AG20443 (cell line): ENCODE measurements at places on chromosomes 4 and X.

DNA sequence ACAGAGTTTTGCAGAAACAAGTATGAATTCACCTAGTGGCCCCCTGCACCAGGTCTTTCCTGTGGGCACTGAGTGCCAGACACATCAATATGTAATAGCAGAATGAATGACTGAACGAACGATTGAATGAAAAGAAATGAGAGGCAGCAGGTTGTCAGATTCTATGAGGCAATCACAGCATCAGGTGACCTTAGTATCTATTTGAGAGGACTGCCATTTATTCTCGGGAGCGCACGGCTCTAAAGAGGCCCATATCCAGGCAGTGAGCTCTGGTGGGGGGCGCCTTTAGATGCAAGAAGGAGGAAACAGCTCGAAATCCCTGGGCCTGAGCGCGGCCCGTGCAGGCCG, 528 bp upstream of the SLC25A4 start:
- DNase-seq, result no peak

DNA sequence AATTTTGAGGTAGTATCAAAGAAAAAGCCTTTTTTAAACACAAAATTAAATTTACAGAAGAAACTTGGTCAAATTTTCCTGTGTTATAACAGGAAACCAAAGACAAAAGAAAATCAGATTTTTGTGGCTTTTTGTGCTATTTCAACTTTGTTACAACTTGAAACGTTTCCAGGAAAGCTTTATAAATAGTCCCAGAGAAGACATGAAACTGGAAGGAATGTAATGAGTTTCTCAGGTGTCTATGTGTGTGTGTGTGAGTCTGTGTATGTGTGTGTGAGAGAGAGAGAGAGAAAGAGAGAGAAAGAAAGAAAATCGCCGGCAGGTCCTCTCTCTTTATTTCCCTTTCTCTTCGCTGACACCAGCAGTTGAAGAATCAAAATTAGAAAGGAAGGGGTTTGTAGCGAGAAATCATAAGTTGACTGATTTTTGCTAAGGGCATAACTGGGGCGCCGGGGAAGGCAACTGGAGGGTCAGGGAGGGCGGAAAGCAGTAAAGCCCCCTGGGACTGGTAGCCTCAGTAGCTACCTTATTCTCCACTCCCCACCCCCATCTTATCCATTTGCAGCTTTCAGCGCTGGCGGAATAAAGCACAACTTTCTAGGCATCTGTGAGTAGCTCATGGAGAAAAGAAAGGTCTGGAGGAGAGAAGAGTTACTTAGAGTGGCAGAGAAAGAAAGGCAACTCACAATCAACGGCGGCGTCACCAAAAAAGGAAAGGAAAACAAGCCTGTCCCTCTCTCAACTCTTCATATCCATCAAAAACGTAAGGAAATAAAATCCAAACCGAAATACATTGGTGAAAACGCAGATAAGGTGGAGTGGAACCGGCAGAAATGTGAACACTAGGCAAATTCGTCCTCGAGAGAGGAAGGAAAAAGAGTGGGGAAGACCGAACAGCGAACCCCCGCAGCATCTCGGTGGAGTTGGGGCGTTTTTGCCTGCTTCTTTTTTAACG, 1.3 kb downstream of the TMEM47 start:
- no peak for DNase-seq

DNA sequence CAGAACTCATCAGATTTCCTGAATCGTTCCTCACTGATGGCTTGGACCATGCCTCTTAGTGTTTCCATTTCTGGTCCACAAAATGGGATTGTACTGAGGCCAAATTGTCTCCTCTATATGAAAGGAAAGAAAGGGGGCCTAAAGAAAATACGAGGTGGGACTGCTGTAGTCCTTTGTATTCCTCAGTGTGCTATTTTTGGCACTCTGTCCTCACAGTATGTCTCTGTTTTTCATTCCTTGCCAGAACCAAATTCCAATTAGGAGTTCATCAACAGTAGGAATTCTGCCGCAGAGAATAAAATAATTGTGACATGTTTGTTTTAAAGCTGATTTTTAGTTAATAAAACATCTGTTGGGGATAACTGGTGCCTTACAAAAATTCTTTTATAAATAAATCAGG, 515.7 kb downstream of the SMARCA1 start:
- no peak for DNase-seq

DNA sequence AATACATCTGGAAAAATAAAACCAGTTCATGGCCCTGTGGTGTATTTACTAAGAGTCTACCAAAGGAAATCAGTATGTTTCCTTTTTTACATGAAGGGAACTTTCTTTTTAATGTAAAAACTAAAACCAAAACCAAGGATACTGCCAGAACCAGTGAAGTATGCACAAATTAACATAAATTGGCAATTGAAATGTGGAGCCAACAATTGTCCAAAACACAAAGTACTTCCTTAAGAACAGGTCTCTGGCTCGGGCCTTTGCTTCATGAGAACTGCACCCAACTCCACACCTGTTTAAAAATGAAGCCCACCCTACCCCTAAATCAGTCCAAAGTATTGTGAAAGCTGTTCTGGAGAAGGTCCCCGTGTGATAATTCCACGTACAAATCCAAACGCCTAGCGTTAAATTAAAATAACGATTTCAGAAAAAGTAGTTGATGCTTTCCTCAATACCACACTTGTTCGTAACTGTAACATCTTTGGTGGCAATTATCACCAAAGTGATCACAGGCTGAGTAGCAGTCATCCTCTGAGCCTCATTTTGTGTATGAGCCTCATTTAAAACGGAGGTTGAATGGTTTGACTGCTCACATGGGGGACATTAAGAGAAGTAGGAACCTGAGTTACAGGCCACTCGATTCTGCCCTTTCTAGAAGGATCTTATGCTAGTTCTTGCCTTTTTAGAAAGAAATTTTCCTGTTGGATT, 93.0 kb downstream of the GEMIN8 start:
- no peak for DNase-seq

- no peak for DNase-seq
Measured at GRCh38 chrX:108034725-108035124, 10.1 kb upstream of the VSIG1 start.

- DNase-seq, result no peak
Measured at GRCh38 chrX:140672840-140673731, 36.5 kb upstream of the LINC00632 start.

- no peak for DNase-seq
Measured at GRCh38 chr4:6105311-6105911, 87.2 kb upstream of the C4orf50 start.

DNA sequence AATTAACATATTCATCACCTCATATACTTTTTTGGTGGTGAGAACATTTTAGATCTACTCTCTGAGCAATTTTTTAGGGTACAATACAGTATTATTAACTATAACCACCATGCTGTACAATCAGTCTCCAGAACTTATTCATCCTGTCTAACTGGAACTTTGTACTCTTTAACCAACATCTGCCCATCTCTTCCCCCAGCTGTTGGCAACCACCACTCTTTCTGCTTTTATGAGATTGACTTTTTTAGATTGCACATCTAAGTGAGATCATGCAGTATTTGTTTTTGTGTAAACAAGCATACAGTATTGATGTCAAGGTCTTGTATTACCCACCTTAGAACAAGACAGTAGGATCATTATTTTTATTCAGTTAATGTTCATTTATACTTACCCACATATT, 516.8 kb downstream of the RPA4 start:
- no peak for DNase-seq

GRCh38 chr4:79526641-79527565, 118.9 kb upstream of the GK2 start:
- DNase-seq, result no peak

DNA sequence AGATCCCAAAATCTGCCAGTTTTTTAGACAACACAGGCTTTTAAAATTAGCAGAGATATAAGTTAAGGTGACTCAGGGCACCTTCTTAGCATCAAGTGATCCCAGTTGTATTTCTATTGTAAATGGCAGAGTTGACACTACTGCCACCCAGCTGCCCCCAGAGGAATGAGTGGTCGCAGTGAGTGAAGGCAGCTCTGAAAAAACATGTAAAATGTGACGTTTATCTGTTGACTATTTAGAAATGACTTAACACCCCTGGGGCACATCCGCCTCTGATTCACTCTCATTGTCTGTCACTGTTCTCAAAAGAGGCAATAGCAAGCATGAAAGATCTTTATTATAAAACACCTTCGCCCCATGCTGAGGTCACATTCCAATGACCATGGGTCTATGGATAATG, 592.4 kb downstream of the ACTRT1 start:
- no peak for DNase-seq

DNA sequence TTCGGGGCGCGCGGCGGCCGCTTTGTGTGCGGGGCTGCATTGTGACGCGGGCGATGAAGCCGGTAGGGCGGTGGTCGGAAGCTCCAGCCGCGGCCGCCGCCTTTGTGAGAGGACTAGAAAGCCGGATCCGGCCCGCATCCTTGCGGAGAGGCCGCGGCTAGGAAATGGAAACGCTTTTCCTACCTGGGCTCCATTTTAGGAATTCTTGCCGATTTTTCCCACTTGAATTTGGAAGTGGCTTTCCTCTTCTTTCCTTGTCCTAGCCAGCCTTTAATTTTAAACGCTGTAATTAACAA, 708 bp downstream of the TMSB4X start:
- peak; percentile 10 for DNase-seq
